ENCODE measurements at places on chromosomes 7 and 10.

- DNase-seq, result no peak
These were observed 11.7 kb downstream of the TMEM254 start for GRCh38 chr10:80090121-80090520.

- DNase-seq, result no peak
These were observed 20.0 kb downstream of the SH3PXD2A start for GRCh38 chr10:103835096-103836050.

GRCh38 chr10:22959950-22960349 is 32.1 kb downstream of the ARMC3 start:
- DNase-seq, result no peak

- no peak for DNase-seq
These were observed 79.5 kb downstream of the PARP12 start for GRCh38 chr7:139982927-139983920.

- DNase-seq, result no peak
These were observed 85.1 kb downstream of the C10orf90 start for GRCh38 chr10:126585249-126586017.

DNA sequence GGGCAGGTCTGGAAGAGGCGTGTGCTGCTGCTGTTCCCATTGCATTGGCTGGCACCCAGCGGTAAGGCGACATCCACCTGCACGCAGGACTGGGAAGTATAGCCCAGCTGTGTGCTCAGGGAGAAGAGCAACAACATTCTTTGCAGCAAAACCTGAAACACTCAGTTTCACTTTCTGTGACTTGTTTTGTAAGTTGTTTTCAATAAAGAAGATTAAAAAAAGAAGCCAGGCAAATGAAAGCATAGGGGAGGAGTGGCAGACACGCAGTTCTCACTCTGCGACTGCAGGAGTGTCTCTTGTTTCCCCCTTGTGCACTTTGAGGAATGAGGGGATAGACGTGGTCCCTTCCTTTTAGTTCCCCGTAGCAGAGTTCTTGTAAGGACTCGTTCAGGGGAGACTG is 5.8 kb downstream of the FBH1 start:
- no peak for DNase-seq

DNA sequence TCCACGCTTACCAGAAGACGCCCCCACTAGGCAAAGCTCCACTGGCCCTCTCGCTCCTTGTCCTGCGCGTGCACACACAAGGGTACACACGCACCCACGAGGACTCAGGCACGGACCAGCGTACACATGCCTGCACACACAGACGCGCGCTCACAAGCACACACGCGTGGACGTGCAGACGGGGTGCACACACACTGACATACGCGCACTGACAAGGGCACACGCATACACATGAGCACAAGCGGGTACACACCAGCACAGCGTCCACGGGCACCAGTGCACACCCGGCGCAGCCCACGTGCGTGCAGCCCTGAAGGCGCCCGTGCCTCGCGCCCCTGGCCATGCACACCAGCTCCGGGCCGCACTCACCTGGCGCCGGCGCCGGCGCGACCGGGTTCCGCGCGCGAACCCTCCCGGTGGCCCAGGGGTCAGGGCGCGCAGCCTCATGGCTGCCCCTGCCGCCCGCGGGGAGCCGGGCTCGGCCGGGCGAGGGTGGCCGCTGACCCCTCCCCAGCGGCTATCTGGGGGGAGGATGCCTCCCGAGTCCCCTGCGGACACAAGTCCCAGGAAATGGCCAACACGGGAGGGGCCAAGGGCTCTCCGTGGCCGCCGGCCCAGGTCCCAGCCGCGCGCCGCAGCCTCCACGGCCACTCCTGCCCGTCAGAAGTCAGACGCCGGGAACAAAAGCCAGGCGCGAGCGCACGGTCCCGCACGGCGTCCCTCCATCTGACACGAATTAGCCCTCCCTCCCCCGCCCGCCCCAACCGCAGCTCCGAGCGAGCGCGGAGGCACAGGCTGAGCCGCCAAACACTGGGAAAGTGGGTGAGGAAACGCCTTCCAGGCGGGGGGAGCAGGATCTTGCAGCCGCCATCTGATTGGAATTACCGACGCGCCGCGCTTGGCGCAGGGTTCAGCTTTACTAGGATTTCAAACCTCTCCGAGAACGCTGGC is 45.0 kb downstream of the TNS3 start:
- DNase-seq, result peak; percentile 86

- no peak for DNase-seq
These were observed 4.3 kb downstream of the HOXA11 start for GRCh38 chr7:27180431-27181420.

- DNase-seq, result no peak
These were observed 17.3 kb upstream of the ADARB2 start for GRCh38 chr10:1754506-1755153.

DNA sequence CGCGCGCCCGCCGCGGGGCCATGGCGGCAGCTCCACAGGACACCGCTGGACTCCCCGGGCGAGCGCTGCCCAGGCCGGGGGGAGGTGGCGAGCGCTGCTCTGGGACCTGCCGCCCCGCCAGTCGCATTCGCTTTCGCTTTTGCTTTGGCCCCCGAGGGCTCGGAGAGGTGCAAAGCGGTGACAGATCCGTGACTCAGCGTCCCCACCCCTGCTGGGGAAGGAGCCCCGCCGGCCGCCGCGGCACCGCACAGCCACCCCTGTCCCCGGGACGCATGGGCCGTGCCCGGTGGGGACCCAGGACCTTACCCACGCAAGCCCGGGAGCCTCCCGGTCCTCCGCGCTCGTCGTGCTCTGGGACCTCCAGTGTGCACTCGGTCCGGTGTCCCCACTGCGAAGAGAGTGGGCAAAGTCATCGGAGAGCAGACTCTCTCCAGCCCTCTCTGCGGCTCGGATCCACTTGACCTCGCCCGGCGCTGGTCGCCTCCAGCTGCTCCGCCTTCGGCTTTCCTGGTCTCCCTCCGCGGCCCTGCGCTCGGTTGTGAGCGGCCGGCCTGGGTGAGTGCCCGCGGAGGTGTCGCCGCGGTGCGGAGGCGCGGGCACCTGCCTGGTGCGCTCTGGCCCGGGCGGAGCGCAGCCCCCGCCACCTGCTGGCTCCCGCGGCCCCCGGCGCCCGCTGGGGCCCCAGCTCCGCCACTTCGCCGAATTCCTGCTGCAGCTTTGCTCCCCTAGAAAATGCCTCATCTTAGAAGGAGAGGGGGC is at the start of gene IL15RA:
TSS of gene IL15RA (minus strand) at position 73 of the 759 bp plus-strand sequence. CDS start at position 22, 51 bp downstream.
- DNase-seq, result peak; percentile 90

DNA sequence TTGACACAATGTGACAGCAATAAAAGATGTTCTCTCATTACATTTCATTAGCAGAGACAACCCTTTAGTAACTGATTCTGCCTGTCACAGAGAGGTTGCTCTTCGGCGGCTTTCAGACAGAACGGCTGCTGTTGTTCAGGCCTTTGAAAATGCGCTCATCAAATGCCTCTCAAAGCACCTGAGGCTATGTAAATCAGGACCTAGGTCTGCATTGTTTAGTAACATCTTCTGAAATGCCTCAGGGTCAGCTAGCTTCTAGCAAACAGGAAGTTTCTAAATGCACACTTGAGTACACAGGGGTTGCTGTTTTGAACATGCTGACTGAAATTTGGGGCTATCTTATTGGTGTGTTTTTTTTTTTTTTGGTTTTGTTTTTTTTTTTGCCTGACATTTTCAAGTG is 143.3 kb upstream of the DKK1 start:
- no peak for DNase-seq

DNA sequence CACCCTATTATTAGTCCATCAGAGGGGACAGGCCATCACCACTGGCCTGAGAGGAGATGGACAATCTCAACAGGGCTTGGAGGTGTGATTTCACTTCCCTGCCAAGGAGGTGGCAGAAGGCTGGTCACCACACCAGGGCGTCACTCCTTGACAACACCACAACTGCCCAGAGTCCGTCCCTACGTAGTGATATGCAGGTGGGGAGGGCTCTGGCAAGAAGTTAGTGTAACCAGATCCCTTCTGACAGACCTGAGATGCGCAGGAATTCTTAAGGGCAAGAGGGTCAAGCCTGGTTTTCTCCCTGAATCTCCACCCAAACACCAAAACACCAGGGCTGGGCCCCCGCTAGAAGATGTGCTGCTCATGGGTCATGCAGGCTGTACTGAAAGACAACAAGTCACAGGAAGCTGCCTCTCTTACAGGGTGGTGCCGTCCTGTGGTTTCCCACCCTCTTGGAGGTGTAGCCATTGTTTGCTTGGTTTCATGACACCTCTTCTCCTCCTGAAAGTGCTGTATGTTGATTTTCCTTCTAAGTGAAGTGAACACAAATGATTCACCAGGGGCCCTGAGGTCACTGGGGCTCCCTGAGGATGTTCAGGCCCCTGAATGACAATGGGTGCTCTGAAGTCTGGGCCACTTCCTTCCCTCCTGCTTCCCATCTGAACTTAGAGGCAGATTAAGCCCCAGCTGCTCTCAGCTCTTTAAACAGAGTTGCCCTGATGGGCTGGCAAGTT is 27.1 kb downstream of the ATXN7L1 start:
- peak; percentile 88 for DNase-seq

GRCh38 chr7:75623390-75624133 is 115.2 kb downstream of the HIP1 start:
- no peak for DNase-seq

DNA sequence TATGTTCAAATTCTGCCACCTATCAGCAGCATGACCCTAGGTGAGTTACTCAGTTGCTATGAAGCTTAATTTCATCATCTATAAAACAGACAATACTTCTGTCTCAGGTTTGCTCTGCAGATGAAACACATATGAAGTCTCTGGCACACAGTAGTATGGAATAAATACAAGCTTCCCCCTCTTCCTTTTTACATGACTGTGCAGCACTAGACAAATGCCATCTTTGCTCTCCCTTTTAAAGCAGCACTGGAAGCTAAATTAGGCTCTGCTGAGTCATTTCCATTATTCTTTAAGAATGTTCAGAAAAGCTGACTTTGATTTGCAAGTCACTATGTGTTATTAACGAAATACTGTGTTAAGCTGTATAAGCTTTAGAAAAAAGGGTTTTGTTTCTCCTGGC is 40.7 kb upstream of the ANAPC16 start:
- DNase-seq, result no peak

DNA sequence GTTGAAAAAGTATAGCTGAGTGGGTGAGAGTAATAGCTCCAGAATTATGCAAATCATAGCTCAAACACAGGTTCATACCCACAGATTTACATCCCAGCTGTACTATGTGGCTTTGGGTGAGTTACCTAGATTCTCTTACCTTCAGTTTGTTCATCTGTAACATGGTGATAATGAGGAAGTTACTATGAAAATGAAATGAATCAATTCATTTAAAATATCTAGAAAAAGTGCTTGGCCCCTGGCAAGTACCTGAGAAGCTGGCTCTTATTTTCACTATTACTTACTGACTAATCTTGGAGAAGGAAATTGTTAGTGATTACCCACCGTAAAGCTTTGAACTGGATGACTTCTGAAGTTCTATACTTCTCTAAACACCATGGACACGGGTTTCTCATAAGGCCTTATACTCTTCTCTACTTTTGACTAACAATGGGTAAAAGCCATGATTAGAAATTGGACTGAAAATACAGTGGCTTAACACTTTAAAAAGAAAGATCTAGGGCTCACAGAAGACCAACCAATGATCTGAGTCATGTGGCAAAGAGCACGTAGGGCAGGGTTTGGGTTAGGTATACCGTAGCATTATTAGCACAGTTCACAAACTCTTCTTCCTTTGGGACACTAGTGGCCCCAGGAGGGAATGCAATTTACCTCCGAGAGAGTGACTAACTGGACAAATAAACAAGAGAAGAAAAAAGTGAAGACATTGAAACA is 149.2 kb downstream of the PLPP4 start:
- DNase-seq, result no peak

DNA sequence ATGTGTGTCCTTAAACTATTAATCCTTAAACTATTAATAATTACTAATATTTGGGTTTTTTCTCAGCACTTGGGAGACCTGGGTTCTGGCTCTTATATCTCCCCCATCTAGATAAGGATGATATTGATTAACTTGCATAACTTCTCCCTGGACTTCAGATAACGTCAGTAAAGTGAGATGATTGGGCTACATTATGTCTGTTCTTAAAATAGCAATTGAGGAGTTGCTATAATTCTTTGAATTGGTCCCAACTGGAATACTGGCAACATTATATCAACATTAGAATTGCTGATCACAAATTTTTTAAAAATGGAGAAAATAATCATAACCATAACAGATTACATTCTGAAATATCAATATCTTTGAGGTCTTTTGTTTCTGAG is 1.9 kb downstream of the APBB1IP start:
- DNase-seq, result no peak
